ENCODE measurements at places on chromosomes 2 and 18.
A peak's percentile ranks its signal among the peaks of the same experiment; 100 is the strongest.

- no peak for DNase-seq
Measured at GRCh38 chr2:81304154-81304830, 999.7 kb upstream of the LRRTM1 start.

- no peak for DNase-seq
Measured at GRCh38 chr18:79374408-79375171, 21.1 kb upstream of the NFATC1 start.

GRCh38 chr2:134405611-134406081 lies 151.8 kb downstream of the MGAT5 start:
- peak; percentile 29 for DNase-seq

DNA sequence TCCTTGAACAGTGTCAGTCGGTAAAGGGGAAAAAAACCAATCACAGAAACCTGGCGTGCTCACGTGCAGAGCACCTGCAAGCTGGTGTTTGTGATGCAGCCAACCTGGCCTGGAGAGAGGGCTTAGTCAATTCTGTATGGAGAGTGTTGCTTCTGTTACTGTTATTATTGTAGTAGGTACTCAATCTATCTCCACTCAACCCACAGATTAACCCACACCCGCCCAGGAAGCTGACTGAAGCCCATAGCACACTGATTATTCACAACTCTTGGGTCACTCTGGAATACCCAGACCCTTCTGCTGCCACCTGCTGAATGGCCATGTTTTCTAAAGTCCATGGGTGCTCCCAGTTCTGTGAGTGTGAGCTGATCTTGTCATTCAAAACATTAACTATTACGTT lies 53.9 kb downstream of the TNFRSF11A start:
- no peak for DNase-seq

GRCh38 chr2:201114350-201114749 lies 1.6 kb upstream of the CFLAR start:
- DNase-seq = no peak

DNA sequence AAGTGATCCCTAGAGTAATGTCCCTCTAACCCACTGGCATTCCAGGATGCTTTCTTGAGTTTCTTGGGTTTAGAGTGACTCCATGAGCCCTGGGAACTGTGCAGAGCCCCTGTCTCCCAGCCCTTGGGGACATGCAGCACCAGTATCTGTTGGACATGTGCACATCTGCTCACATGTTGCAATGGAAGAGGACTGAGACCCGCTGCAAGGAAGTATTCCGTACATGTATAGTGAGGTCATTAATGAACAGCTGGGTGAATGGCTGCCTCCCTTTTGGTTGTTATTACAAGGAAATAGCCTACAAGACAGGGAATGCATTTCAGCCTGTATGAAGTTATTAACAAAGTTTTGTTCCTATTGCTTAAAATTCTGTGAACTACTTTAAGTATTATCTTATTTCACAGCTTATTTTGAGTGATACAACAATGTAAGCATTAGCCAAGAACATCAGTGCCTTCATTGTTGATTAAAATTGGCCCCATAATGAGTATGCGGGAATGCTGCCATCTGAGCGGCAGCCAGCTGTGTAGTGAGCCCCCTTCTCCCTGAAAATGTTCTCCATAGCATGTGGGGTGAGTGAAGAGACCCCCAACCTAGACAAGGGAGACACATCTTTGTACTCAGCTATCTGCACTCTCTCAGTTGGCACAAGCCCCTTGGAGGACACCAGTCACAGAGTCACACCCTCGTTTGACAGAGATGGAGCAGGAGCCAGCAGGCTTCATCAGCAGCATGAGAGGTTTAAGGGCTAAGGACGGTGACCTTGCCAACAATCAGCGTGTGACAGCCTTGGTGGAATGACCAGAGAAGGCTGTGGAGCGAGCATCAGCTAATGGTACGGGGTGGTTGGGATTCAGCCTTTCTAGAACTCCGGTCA lies 87.4 kb downstream of the FAM210A start:
- DNase-seq = no peak

DNA sequence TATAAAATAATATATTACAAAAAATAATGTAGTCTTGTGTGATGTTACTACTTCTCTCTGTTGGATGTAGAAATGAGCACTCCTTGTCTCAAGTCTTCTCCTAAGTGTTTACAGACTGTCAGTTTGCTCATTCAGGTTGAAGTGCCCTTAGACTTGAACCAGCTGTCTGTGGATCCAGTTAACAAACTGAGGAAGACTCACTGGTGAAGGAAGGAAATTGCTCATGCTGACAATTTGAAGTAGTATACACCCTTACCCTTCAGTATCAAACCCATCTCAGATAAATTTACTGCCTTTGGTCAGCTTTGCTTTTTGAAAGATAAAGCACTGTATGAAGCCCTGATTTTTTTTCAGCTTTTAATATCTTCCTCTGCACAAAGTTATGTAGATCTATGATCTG lies 854.2 kb upstream of the ZEB2 start:
- DNase-seq = no peak

DNA sequence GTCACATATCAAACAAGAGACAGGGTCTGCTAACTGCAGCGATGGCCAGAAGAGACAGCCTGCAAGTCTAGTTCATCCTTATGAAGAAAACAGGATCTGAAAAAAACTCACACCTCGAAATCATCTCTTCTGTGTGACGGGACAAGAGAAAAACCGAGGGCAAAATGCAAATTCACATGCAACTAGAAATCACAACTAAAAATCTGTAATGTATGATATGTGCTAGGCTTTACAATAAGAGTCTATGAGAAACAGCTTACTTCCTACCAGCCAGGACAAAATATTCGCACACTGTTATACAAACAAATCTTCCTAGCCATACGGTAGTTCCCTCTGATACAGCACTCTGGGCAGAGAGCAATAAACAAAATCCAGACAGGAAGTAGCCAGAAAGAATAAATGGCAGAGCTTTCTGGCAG lies 48.8 kb downstream of the ANKRD44 start:
- DNase-seq = no peak

DNA sequence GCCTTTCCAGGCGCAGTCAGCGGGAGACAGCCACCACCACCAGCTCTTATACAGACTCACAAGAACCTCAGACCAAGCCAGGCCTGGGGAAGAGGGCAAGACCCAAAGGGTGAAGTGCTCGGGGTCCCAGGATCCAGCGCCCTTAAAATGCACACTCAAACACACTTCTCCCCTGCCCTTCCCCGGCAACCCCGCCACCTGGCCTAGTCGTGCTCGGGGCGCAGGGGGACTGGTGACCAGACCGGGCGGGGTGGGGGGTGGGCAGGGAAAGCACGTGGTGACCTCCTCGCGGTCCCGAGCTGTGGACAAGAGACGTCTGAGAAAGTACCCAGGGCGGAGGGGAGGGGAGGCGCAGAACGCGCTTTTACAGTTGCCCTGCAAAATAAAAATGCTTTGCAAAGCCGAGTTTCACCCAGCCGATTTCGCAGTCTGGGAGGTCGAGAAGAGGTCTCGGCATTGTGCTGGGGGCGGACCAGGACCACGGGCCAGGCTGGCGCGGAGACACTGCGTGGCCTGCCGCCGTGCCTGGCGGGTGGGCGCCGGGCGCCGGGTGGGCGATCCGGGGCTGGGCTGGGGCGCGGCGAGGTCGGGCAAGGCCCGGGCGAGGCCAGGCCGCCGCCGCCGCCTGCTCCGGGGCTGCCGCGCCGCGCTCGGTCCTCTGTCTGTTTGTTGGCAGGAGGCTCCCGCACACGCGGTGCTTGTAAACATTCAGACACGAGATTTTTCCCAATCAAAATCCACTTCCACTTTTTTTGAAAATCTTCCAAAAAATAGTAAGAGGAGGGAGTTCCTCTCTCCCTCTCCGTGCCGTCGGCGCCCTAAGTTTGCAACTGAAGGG lies 2.0 kb downstream of the BCL11A start:
- no peak for DNase-seq

DNA sequence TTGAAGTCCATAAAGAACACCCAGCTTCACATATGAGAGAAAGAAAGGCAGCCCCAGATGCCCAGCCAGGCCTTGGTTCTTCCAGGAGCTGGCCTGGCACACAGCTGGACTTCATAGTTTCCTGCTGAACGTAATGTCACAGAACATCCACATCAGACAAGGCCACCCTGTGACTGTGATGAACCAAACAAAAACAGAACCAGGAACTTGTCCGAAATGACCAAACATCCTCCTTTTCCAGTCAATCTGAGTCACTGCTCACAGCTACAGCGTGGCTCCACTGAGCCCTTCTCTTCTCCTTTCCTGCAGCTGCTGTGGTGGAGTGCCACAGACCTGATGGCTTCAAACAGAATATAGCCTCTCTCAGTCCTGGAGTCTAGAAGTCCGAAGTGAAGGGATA lies 45.4 kb upstream of the PAPOLG start:
- no peak for DNase-seq

DNA sequence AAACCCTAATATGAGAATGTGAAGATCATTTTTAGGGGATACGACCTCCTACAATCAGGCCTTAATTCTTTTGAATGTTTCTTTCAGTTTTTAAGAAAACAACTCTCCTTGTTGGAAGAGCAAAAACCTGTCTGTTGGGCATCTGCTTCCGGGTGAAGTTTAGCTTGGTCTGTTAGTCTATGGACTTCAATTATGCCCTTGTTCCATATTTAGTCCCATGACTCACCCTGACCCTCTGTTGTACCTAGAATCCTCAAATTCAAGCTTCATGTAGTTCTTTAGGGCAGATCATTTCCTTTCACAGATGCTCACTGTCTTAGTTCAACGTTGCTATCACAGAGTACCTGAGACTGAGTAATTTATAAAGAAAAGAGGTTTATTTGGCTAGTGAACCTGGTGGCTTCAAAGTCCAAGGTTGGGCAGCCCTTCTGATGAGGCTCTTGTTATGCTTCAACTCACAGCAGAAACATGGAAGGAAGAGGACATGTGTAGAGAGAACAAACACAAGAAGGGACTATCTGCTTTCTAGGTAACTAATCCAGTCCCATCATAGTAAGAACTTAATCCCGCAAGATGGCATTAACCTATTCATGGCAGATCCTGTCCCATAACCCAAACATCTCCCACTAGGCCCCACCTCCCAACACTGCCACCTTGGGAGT lies 82.5 kb upstream of the SERPINE2 start:
- DNase-seq = no peak

- DNase-seq = no peak
Measured at GRCh38 chr2:26018184-26019055, 15.5 kb upstream of the RAB10 start.

GRCh38 chr18:65753520-65753919 lies 2.7 kb downstream of the CDH7 start:
- DNase-seq = no peak

GRCh38 chr2:144711630-144712549 lies 192.0 kb upstream of the ZEB2 start:
- no peak for DNase-seq

GRCh38 chr2:37466533-37467222 lies 122.2 kb downstream of the QPCT start:
- peak; percentile 73 for DNase-seq

- DNase-seq = no peak
Measured at GRCh38 chr2:96256611-96257113, 9.1 kb downstream of the TMEM127 start.

DNA sequence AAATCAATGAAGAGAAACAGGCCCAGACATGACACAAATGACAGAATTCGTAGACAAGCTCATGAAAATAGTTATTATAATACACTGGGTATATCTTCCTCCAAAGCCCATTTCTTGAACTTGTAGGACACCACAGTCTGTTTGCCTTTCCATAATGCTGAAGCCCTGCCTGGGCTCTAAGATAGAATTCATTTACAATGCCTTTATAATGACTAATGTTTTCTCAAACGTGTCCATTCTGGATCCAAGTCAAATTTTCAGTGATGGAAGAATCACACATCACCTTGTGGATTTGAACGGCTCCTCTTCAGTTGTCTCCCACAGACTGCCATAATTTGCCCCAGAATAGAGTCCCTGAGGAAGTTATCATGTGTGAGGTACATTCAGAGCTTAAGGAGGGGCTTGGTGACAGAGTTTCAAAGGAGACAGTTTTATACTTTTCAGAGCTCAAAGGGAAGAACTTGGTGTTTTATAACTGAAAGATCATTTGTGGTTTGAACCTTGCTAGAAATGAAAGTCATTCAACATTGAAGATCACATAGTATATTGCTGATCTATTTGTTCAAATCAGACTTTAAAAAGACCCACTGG lies 38.2 kb downstream of the CASP8 start:
- no peak for DNase-seq

DNA sequence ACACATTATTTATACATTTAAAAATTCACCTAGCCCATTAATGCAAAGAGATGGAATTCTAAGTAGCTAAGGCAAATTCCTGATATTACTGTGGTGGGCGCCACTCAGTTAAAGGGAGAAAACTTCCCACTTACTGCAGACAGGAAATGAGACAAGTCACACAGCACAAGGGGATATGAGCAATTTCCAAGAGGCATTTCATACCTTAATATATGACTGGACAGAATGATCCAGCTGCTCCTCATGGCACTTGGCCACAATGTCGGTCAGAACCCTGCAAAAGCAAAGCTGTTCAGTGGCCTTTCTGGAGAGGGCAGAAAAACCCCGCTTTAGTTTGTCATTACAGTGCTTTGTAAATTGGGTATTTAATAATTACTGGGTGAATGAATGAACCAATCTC lies 121.4 kb upstream of the CCDC195 start:
- peak; percentile 37 for DNase-seq

GRCh38 chr2:64947885-64948284 lies 41.3 kb upstream of the SLC1A4 start:
- no peak for DNase-seq

DNA sequence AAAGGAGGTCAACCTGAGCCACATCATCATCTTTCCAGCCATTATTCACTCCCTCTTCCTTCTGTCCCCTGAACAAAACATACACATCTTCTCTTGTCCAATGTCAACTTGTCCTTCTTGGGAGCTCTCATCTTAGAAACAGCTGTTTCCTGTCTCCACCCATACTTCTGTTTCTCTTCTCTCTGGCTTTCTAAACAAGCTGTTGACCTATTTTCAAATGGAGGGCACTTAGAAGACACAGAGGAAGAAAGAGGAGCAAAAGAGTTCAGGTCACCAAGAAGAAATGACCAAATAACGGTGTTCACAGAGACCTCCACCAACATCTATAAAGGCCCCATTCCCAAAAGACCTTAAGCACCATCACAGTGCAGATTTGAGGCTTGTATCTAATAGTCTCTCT lies 355.9 kb upstream of the HNRNPA3 start:
- DNase-seq = no peak

- peak; percentile 50 for DNase-seq
Measured at GRCh38 chr2:222608081-222608480, 47.8 kb downstream of the FARSB start.

- DNase-seq = no peak
Measured at GRCh38 chr2:127665267-127665893, 9.9 kb downstream of the LIMS2 start.

GRCh38 chr2:200408428-200409316 lies 101.2 kb downstream of the KCTD18 start:
- DNase-seq = peak; percentile 57

GRCh38 chr2:222255090-222255489 lies 43.7 kb downstream of the PAX3 start:
- DNase-seq = no peak

GRCh38 chr2:69693059-69693774 lies 48.7 kb upstream of the ANXA4 start:
- DNase-seq = no peak

Measured in fibroblast of skin of left biceps (primary cell).